Aorta (tissue), 5 donors: ENCODE measurements at places on chromosomes 11 and 22.

- DNase-seq = peak; percentile 91
Observed at GRCh38 chr11:2531277-2531986, 86.6 kb downstream of the KCNQ1 start.

GRCh38 chr11:93526641-93527583 is 16.3 kb downstream of the SMCO4 start:
- DNase-seq = no peak

- peak; percentile 29 for DNase-seq
Observed at GRCh38 chr11:2296913-2297622, 4.7 kb downstream of the C11orf21 start.

DNA sequence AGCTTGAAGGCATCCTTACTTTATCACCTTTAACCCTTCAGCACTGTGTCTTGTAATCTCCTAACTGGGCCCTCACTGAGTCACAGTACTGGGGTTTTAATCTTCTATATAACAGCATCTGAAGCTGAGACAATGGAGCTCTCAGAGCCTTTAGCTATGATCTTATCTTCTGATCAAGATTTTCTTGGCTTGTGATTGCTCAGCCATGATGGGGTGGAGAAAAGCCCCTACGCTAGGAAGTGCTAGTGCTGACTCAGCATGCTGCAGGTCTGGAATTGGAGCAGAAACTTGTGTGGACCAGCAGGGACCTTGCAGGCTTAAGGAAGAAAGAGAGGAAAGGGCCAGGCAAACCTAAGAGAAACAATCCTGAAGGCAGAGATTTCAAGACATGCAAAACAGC is 71.7 kb upstream of the EED start:
- DNase-seq = no peak
